ENCODE measurements at places on chromosomes 3 and 15. TPM values are rescaled to one million over a fixed set of nuclear protein-coding genes. Genes with fewer than 3 reads are reported as not detected.

DNA sequence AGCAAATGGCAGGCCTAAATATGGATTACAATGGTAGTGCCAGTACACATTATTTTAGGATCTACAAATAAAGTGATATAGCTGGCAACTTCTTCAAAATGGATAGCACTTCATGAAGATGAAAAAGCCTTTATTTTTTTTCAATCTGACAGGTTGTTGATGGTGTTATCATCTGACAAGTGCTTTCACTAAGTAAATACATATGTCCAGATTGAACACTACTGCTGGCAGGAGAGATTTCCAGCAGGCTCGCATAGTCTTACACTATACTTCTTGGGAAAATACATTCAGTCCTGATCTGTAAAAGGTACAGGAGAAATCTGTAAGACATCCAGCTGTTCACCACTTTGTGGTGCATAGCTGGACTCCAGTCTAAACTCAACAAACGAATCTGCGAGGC, 50.9 kb upstream of the ALCAM start:
- no peak for DNase-seq

GRCh38 chr3:114550165-114550564, 256.3 kb downstream of the TIGIT start:
- no peak for DNase-seq

DNA sequence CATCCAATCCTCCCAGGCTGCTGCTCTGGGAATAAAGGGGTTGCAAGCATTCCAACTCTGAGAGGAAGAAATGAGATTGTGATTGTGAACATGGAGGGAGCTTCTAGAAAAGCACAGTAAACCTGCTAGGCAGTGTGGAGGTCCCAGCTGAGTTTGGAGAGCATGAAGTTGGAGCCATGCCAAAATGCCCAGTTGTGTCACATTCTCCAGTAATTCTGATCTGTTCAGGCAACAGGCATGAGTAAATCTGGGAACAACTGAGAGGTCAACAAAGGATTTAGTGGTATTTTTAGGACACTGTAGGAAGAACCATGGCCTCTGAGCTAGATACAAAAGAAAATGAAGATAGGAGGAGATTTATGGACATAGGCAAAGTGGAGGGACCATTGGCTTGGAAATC, 74.7 kb downstream of the CYP19A1 start:
- no peak for DNase-seq

- no peak for DNase-seq
Measured at GRCh38 chr3:128426128-128426921, 40.4 kb downstream of the DNAJB8 start.

The SLC9C1 gene
- not detected for polyA plus RNA-seq

DNA sequence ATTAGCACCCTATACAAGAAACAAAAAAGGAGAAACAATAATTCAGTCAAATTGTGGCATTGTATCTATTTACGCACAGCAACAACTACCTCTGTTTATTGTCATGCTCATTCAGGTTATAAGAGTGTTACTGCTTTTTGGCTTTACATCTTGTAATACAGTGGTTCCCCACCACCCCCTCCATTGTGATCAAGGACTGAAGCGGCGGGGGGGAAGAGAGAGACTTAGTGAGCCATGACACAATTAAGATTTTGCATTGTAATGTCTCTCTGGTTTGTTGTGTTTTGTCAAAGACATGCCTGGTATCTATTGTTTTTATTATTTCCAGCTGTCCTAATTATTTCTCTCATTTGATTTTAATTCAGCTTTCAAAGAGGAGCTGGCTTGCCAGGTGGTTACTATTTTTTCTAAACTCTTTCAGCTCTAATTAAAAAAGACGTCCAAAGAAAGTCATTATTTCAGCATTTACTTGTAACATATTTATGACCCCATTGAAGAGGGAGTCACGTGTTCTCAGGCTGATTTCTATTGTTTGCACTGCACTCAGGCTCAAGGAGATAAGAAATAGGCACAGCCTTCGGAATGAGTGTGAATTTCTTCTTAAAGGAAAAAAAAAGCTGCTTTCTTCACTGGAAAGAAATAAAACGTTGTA, 234.4 kb upstream of the TBL1XR1 start:
- DNase-seq = no peak

- no peak for DNase-seq
Measured at GRCh38 chr3:33699275-33699674, 18.8 kb downstream of the CLASP2 start.

DNA sequence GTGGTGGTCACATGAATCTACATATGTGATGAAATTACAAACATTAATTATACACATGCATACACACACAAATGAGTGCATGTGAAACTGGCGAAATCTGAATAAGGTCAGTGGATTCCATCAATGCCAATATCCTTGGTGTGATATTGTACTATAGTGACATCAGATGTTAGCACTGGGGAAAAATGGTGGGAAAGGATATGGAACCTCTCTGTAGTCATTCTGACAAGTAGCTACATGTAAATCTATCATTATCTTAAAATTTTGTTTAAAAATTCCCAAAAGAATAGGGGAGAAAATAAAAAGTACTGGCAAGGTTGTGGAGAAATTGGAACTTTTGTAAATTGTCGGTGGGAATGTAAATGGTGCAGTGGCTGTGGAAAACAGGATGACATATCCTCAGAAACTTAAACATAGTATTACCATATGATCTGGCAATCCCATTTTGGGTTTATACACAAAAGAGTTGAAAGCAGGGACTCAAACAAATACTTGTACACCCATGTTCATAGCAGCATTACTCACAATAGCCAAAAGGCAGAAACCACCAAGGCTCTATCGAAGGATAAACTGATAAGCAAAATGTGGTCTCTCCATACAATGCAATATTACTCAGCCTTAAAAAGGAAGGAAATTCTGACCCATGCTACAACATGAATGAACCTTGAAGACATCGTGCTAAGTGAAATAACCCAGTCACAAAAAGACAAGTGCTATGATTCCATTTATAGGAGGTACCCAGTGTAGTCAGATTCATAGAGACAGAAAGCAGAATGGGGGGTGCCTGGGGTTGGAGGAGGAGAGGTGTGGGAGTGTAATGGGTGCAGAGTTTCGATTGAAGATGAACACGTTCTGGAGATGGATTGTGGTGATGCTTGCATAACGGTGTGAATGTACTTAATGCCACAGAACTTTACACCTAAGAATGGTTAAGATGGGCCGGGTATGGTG, 25.3 kb upstream of the HRH1 start:
- no peak for DNase-seq

- DNase-seq = peak; percentile 52
Measured at GRCh38 chr3:126466886-126467610, 8.6 kb downstream of the ZXDC start.

GRCh38 chr3:128192131-128192530, 38.9 kb downstream of the EEFSEC start:
- DNase-seq = no peak

GRCh38 chr3:54951405-54951804, 23.5 kb upstream of the LRTM1 start:
- peak; percentile 92 for DNase-seq

The TTC21A gene
- polyA plus RNA-seq = 0.62 TPM

DNA sequence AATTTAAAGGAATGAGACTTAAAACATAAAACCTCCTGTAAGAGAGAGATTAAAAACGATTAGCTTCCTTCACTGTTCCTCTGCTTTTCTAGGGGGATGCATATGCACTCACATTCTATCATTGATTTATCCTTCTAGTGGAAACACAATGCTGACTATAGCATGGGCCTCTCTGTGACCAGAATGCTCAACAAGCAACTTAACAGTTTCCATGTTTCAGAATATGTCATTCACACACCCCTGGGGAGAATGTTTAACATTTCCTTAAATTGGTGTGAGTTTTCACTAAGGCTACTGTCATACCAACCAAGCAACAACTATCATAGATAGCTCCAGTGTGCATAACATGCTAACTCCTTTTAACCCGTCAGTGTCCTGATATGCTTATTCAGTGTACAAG, 337.9 kb upstream of the GRM7 start:
- DNase-seq = no peak

DNA sequence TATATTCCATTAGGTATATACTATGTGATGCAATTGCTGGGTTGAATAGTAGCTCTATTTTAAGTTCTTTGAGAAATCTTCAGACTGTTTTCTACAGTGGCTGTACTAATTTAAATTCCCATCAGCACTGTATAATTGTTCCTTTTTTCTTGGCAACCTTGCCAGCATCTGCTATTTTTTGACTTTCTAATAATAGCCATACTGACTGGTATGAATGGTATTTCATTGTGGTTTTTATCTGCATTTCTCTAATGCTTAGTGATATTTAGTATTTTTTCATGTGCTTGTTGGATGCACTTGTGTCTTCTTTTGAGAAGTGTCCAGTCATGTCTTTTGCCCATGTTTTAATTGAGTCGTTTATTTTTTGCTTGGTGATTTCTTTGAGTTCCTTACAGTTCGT, 145.1 kb upstream of the PLSCR5 start:
- no peak for DNase-seq

All from psoas muscle (tissue), 8 donors.